ENCODE measurements at places on chromosomes 1 and 21. TPM values are rescaled to one million over a fixed set of nuclear protein-coding genes. Genes with fewer than 3 reads are reported as not detected.

Gene CBR1
- total RNA-seq = 65.9 TPM

Gene DNAJC28
- total RNA-seq = 3.1 TPM

Gene SPATA45
- total RNA-seq = 0.39 TPM

Gene SCP2
- 297 TPM for total RNA-seq

Gene SOD1
- total RNA-seq = 294 TPM

Gene KRTAP12-2
- not detected for total RNA-seq

Gene RPTN
- total RNA-seq = 0.13 TPM

Gene GJC2
- 2.1 TPM for total RNA-seq

Measured in articular chondrocyte of knee joint (primary cell).